CD4-positive, alpha-beta T cell treated with Interleukin-6 for 4 hours (primary cell): ENCODE measurements at places on chromosomes 6 and 20.

DNA sequence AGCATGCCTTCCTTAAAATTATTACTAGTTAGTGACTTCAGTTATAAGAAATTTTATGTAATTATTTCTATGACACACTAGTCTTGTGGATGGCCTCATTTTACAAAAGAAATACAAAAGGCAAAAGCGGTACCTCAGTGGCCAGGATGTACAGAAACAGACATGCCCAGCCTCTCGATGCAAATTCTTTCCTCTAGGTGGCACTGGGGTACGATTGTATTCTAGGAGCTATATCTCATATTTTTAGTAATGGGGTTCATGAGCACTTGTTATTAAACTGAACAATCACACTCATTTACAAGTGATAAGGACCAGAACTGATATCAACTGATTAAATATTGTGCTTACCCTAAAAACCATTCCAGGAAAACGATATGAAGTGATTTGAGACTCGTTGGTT lies 59.8 kb downstream of the SOD2 start:
- DNase-seq, result no peak

GRCh38 chr6:18565231-18565630 lies 178.1 kb downstream of the RNF144B start:
- no peak for DNase-seq

DNA sequence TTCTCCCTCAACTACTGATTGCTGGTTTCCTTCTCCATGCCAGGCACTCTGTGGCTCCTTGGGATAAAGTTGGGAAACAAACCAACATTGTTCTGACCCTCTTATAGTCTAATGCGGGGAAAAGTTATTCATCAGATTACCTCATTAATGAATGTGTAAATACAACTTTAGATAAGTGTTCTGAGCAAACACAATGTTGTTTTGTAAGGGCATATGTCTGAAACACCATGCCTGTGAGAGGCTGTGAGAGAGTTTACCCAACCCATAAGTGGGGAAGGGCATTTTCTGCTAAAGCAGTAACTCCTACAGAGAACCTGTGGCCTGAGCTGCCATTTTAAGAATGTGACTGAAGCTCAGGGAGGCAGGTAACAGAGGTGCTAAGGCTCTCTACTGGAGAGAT lies 283.5 kb downstream of the KHDC1L start:
- no peak for DNase-seq

- no peak for DNase-seq
Measured at GRCh38 chr6:82073484-82073883, 174.1 kb downstream of the IBTK start.

DNA sequence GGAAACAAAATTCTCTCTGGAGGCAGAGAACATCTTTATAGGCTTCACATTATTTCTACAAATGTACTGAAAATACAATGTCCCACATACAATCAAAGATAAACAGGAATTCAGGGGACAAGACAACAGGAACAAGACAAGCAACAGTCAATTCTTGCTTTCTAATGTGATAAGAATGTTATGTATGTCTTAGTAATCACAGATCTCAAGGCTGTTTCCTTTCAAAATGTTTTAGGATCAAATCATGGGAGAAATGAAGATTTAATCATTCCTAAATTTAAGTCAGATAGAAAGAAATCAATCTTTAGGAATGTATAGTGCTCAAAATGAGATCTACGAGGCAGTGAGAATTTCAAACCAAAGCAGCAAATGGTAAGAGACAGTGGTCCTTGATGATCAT lies 32.1 kb downstream of the NEDD9 start:
- no peak for DNase-seq

DNA sequence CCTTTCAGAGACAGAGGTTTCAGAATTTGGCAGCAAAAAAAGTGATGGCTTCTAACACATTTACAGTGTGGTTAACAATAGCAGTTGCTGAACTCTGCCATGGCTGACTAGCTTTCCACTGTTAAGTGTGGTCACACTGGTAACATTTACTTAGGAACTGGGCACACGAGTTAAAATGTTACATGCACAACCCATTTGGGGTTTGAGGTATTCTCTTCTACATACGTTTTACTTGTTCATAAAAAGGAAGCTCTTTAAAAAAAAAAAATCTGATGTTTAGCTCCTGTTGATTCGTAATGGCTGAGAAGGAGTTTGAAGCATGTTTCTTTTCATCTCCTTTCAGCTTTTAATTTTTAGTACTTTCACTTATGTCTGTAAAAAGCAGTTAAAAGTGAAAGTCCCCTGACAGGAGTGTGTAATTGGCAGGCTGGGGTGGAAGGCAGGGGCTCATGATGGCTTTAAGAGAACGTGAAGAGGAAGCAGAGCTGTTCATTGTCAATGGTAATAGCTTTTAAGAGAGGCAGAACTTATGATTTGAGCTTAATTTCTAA lies 245.9 kb downstream of the FARS2 start:
- DNase-seq, result peak; percentile 17

- DNase-seq, result no peak
Measured at GRCh38 chr20:47330933-47331708, 25.4 kb downstream of the ZMYND8 start.

DNA sequence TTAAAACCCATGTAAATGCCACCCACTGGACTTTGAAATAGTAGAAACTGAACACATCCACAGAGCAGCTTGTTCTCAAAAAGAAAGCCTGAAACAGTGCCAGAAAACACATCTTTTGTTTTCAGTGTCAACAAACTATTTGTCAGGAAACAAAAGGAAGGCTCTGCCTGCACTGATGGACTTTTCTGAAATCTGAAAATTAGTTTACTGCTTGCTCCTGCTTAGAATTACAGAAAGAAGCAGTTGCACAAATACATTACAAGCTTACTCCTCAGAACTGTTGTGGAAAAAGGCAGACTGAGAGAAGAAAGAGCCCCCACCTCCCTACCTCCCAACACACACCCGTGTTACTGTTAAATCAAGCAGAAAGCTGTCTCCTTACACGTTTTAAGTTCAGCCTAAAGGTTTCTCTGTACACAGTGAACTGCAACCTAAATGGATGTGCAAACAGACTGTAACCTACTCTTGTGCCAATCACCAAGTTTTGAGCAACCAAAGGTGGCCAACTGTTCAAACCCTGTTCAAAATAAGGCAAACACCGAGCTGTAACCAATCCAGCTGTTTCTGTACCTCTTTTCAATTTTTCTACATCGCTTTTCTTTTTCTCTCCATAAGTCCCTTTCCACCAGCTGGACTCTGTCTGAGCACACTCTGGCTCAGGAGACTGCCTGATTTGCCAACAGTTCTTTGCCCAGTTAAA lies 43.7 kb downstream of the FRK start:
- DNase-seq, result no peak

GRCh38 chr20:63689046-63690002 lies 7.1 kb upstream of the TNFRSF6B start:
- no peak for DNase-seq

GRCh38 chr6:35025232-35026188 lies 115.6 kb downstream of the TCP11 start:
- no peak for DNase-seq

DNA sequence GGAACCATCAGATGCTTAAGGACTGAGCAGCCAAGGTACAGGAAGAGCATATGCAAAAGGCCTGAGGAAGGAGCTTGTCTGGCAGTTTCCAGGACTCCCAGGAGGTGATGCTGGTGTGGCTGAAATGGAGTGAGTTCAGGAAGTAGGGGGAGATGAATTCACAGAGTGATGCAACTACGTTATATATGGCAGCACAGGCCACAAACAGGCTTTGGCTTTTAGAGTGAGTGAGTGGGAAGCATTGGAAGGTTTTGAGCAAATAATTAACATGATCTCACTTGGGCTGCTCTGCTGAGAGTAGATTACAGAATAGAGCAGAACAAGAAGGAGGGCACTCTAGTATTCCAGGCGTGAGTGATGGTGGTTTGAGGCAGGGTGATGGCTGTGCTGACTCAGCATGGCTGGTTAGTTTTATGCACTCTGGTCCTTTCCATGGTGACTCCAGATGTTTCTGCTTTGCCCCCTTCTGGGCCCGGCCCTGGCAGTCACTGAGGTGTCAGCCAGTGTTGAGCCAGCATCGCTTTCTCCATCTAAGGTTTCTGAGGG lies 6.5 kb downstream of the BTN2A2 start:
- no peak for DNase-seq

- DNase-seq, result no peak
Measured at GRCh38 chr6:133899556-133899955, 10.6 kb downstream of the TCF21 start.

GRCh38 chr20:3162080-3162611 lies 2.5 kb upstream of the FASTKD5 start:
- no peak for DNase-seq

DNA sequence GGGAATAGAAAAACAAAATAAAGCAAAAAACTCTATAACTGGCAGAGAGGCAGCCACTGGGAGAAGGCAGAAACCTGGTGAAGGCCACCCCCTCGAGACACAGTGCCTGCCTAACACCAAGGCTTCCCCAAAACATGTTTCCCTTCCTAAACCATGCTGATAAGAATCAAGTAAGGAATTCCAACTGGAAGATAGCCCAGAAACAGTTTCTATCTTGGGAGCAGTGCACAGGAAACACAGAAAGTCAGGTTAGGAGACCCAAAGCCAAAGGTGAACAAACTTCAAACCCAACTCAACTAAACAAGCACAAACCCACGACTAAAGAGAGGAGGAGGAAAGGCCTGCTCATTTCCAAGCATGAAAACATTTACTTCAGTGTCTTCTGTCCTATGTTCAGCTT lies 433.7 kb upstream of the RGS17 start:
- DNase-seq, result no peak

DNA sequence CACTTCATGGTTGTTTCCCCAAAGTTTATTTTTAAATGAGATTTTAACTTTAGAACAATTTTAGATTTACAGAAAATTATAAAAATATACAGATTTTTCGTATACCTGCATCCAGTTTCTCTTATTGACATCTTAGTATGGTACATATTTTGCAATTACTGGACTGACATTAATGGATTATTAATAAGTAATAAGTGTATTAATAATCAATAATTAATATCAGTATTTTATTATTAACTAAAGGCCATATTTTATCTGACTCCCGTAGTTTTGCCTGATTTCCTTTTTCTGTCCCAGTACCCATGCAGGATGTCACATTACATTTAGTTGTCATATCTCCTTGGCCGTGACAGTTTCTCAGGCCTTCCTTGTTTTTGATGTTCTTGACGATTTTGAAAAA lies 307.0 kb downstream of the C6orf118 start:
- DNase-seq, result no peak

DNA sequence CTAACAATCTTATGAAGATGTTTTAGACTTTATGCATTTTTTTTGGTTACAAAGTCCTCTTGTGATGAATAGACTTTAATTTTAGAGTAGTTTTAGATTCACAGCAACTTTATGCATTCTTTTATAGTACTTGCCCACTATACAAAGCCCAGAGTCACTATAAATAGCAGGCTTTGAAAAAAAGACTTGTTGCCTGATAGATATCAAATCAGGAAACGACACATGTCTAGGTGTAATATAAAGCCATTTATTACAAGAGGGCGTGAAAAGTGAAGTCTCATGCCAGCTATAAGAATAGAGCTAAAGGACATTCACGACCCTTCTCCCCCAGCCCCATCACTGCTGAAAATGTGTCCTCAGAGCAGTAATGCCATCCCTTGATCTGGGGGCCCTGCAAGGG lies 78.0 kb upstream of the MRPS10 start:
- no peak for DNase-seq

DNA sequence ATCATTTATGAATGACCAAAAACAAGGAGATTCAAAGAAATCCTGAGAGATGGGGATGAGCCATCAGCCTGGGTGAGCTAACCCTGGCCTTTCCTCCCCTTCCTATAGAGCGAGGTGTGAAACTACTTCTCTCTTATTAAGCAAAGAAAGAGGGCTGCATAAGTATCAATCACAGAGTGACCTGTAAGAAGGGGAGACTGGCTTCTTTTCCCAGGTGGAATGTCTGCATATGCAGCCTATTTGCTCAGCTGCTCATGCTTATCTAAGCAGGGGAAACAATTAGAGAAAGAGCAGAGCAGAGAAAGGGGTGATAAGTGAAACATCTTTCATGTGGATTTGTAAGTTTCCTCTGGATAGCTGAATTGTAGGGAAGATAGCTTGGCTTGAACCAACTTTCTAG lies 160.0 kb downstream of the PKHD1 start:
- DNase-seq, result no peak

GRCh38 chr6:16568128-16568527 lies 193.1 kb downstream of the ATXN1 start:
- no peak for DNase-seq

DNA sequence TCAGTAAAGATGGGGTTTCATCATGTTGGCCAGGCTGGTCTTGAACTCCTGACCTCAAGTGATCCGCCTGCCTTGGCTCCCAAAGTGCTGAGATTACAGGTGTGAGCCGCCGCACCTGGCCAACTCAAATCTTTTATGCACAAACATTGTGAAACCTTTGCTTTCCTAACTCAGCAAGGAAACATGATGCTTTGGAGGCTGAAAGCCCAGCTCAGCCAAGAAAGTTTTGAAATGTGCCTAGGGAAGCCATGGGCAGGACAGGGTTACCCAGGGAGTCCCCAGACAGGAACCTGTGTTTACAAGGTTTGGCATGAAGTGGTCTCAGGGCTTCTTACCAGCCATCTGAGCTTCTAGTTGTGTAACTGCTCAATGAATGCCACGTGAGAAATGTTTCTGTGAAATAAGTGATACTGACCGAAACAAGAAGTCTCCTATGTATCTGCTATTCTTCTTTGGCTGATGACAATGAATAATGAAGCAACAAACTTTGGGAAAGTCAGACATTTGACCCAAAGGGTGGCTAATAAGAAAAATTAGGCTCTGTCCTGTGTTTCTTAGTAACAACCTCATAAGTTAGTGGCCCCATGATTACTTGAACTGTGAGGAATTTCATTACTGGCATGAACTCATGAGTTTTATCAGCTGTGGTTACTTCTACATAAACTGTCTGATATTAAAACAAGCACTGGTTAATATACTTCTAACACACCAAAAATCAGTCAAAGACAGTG lies 163.5 kb downstream of the KIF6 start:
- no peak for DNase-seq

- no peak for DNase-seq
Measured at GRCh38 chr6:4085332-4085700, 6.4 kb upstream of the FAM217A start.

DNA sequence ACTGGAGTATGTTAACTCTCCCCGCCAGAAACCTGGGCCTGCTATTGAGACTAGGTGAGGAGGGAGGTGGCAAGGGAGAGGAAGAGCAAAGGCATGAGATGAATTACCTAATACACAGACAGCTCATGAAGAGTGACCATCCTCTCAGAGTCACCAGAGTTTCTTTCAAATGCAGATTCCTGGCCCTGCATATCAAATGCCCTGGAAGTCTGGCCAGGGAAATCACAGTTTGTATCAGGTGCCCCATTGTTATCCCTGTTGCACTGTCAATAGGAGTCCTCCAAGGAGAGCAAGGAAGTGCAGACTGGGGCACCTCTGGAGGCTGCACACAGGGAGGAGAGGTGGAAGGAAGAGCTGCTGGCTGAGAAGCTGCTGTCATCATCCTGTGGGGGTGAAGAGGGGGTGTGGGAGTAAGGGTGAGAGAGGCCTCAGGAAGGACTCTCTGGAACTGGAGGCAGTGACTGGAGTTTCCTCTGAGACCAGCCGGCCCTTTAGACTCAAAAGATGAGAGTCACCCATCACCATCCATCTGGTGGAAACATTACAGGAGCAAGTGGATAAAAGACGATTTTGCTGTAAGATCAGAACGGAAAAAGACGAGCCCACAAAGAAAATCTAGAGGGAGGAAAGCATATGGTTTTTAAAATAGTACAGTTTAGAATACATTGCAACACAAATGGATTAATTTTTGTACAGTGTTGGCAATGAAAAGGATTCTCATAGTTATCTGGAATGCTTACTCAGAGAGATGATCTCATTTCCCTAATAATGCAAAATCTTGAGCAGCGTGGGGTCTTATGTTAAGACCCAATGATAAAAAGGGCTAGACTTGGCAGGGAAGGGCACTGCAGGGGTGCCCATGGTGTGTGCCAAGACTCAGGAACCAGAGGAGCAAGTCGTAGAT lies 268.1 kb downstream of the UST start:
- no peak for DNase-seq
